Muscle of leg (tissue), 16 donors: ENCODE measurements at places on chromosomes 7 and 10. TPM values are rescaled to one million over a fixed set of nuclear protein-coding genes. Genes with fewer than 3 reads are reported as not detected.

Gene AKR1C4
- total RNA-seq: not detected

Gene BCCIP
- total RNA-seq: 42.5 TPM

Gene GOLGA7B
- total RNA-seq: 0.04 TPM

Gene TMEM273
- 9.5 TPM for total RNA-seq

Gene CCDC7
- total RNA-seq: 34.6 TPM

Gene CYP2C18
- not detected for total RNA-seq

Gene ELN
- 142 TPM for total RNA-seq

Gene IL6
- total RNA-seq: 0.44 TPM

Gene MARVELD1
- total RNA-seq: 27.6 TPM

Gene SPDYE8
- 0.09 TPM for total RNA-seq

Gene NOS3
- 4.9 TPM for total RNA-seq

Gene C10orf88
- total RNA-seq: 10.5 TPM

Gene H2BK1
- not detected for total RNA-seq

Gene TMEM270
- total RNA-seq: not detected

Gene RHEB
- total RNA-seq: 78.4 TPM

Gene GARIN1A
- total RNA-seq: 0.53 TPM

Gene ADAM12
- 16.0 TPM for total RNA-seq

Gene PTPRN2
- total RNA-seq: 1.4 TPM

Gene OPALIN
- total RNA-seq: not detected

Gene ITPRID1
- total RNA-seq: 0.44 TPM

Gene TTYH3
- total RNA-seq: 21.1 TPM

Gene SBDS
- total RNA-seq: 172 TPM

Gene NRCAM
- 17.5 TPM for total RNA-seq

Gene SPDYE2
- total RNA-seq: 0.04 TPM

Gene WEE2
- total RNA-seq: 0.09 TPM

Gene RSU1
- 73.8 TPM for total RNA-seq

Gene STOX1
- total RNA-seq: 2.7 TPM

Gene PSAP
- total RNA-seq: 414 TPM

Gene MSANTD7
- total RNA-seq: 12.5 TPM

Gene TAS2R41
- not detected for total RNA-seq

Gene SUGCT
- total RNA-seq: 6.1 TPM

Gene FBXL13
- 0.71 TPM for total RNA-seq

Gene FAM171A1
- total RNA-seq: 19.6 TPM

Gene KCP
- total RNA-seq: 0.58 TPM

Gene FANK1
- 0.80 TPM for total RNA-seq

Gene TUBB8
- total RNA-seq: 0.09 TPM

Gene ECHS1
- total RNA-seq: 109 TPM

Gene FAM25A
- total RNA-seq: not detected

Gene OR2A42
- total RNA-seq: 0.04 TPM

Gene PIK3CG
- 3.3 TPM for total RNA-seq

Gene TRIM8
- 35.2 TPM for total RNA-seq

Gene SPRN
- total RNA-seq: 0.53 TPM

Gene HKDC1
- total RNA-seq: 0.04 TPM

Gene NANOS1
- 3.7 TPM for total RNA-seq

Gene HIP1
- total RNA-seq: 20.3 TPM

Gene ZNF33A
- 21.7 TPM for total RNA-seq

Gene GPR22
- 0.04 TPM for total RNA-seq

Gene ITIH5
- total RNA-seq: 34.2 TPM

Gene CDNF
- 1.8 TPM for total RNA-seq

Gene TRPV6
- total RNA-seq: 0.09 TPM

Gene SLC18A3
- not detected for total RNA-seq

Gene SAMD9
- 6.1 TPM for total RNA-seq

Gene SLC13A1
- not detected for total RNA-seq

Gene DNAJB12
- 19.6 TPM for total RNA-seq

Gene PPP1R3C
- 166 TPM for total RNA-seq

Gene SLC39A12
- total RNA-seq: 0.04 TPM
